ENCODE measurements at places on chromosomes 16 and 17. TPM values are rescaled to one million over a fixed set of nuclear protein-coding genes. Genes with fewer than 3 reads are reported as not detected.

The STAT5A gene
- total RNA-seq = 603 TPM

The LYRM9 gene
- total RNA-seq = 16.4 TPM

The CBFA2T3 gene
- 32.0 TPM for total RNA-seq

The ZDHHC1 gene
- 6.7 TPM for total RNA-seq

The GPR179 gene
- total RNA-seq = under 0.01 TPM

The CSH2 gene
- total RNA-seq = not detected

The MYH13 gene
- total RNA-seq = not detected

All from hematopoietic multipotent progenitor cell (in vitro differentiated cells).